Liver (tissue), 10 donors: ENCODE measurements at places on chromosomes 12 and 14.

GRCh38 chr14:71230897-71231296 lies 323.6 kb downstream of the PCNX1 start:
- no peak for DNase-seq

DNA sequence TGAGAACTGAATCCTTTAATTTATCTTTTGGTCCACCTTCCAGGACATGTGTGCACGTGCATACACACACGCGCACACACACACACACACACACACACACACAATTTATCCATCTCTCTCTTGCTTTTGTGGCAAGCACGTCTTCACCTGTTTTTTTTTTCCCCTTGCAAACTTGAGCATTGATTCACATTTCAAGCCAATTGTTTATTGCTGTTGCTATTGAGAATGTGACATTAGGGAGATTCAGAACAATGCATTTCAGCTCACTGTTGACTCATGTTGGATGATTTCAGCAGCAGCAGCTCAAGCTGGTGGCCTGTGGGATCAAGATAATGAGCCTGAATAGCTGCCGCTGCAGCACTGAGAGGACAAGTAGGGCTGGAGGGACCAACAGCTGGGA lies 128.9 kb downstream of the SNAPC1 start:
- DNase-seq = no peak

DNA sequence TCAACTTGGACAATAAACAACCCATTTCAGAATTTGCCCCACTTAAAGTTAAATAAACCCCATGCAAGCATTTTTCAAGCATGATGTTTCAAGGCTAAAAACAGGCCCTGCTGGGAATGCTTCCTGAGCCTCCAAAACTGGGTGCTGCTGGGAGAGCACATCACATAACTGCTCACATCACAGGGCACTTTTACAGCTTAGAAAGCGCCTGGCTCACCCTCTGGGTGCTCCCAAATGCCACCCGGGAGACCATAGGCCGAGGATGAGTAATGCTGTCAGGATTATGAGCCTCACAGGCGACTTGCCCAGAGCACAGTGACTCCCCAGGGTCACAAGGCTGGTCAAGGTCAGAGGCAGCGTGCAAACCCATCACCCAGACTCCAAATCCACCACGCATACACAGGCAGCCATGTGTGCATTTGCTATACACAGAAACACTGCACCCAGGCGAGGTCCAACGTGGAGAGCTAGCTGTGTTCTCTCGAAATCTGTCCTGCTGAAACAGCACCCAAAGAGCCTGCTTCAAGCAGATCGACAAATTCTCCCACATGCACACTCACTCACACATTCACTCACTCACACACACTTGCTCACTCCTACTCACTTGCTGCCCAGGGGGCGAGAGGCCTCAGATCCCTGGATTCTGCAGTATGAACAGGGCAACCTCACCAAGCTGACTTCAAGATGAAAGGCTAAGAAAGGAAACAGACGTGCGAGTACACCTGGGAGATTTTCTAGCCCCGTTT lies 58.7 kb downstream of the ITPK1 start:
- DNase-seq = no peak

DNA sequence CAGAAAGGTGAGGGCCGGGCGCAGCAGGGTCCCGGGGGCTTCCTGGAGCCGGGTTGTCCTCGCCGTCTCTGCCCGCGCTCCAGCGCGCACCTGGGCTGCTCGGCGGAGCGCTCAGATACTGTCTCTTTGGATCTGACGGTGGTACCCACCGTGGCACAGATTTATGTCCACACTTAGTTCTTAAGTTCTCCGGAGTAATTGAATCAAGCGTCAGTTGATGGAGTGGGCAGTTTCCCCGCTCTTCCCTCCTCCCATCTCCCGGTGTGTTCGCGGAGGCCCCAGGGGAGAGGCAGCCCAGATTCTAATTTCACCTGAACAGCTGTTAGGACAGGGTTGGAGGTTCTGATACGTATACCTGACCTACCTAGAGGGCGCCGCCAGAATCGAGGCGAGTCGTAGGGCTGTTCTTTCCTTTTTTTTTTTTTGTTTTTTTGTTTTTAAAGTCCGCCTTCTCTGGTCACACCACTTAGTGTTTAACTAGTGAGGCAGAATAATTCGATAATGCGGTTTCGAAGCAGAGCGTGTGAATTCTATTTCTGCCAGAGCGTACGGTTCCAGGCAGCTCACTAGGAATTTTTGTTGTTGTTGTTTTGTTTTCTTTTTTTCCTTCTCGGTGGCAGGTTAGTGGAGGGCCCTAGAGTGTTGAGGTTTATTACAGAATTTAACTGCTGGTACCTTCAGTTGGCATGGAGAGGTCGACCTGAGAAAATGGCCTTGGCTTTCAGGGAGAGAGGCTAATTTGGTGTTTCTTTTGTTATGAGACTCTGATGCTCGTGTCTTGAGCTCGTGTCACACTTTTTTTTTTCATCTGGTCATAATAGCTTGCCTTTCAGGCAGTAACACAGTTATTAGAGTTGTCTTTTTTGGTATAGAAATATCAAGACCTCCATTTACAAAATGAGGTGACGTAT lies 22.3 kb upstream of the GNS start:
- no peak for DNase-seq

GRCh38 chr12:93638095-93638494 lies 39.1 kb upstream of the CRADD start:
- DNase-seq = no peak

DNA sequence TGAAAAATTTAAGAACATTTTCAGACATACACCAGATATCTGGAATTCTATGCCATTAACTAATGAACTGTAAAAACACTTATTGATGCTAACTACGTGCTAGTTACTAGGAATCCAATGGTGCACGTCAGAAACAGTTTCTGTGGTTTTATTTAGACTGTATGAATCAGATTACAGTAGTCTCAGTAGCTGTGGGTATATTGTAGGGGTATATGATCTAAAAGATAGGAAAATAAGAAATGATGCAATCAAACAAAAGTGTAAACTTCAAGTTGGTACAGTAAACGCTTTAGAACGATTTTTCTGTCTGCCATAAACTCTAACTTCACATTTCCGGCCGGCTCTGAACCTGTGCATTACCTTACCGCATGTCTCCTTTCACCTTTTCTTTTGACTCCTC lies 2.3 kb downstream of the ABCC9 start:
- no peak for DNase-seq

DNA sequence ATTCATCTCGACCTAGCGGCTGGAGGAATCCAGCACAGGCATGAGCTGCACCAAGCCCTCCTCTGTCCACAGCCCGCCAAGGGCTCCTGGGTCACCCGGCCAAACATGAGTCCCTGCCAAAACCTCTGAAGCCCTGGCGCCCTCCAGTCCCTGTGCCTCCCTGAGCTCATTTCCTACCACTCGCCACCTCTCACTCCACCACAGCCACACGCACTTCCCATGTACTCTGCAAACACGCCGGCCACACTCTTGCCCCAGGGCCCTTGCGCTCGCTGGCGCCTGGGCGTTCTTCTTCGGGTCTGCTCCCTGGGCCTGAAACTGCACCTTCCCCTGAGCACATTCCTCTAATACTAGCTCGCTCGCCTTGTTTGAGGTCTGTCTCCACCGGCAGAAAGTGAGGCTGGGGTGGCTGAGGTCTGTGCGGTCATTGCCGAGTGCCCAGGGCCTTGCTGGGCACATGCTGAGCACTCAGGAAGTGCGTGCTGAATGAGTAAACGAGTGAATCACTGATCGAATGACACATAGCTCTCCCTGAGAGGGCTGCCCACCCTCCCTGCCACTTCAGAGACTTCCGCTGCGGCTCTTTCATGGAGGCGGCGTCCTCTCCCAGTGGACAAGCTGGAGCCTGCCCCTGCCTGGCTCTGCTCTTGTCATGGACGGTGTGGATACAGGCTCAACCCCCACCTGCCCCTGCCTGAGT lies 33.7 kb upstream of the DLK1 start:
- DNase-seq = no peak

GRCh38 chr12:43580601-43581000 lies 28.6 kb upstream of the ADAMTS20 start:
- DNase-seq = no peak

DNA sequence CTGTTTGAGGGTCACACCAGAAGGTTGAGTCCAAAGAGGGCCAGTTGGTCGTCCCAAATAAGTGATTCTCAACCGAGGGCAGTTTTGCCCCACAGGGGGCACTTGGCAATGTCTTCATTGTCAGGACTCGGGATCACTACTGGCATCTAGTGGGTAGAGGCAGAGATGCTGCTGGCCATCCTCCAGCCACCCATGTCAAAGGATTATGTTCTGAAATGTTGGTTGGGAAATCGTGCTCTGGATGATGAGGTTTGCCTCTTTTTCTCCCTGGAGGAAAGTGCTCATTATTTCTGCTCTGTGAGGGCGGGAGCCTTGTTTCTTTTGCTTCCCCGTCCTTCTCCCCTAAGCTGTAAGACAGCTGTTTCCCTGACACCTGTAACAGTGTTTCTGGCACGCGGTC lies 3.6 kb downstream of the ZNF839 start:
- no peak for DNase-seq

- DNase-seq = no peak
These were observed 114.8 kb upstream of the RFLNA start for GRCh38 chr12:124179936-124180607.

DNA sequence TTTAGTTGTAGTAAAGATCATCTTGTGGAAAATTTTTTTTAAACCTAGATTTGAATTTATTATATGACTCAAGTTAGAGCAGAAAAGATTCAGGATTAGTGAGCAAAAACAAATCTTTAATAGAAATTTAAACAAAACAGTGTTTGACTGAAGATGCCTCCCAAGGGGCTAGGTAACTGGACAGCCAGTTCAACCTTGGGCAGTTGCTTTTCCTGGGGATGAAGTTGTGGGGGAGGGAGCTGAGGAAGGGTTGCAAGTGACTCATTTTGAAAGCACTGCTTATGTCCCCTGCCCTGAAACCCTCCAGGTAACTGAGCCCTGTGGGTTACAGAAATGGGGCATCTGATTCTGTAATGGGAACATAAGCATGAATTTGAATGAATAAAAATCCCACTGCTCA lies 13.1 kb downstream of the CFAP54 start:
- no peak for DNase-seq

DNA sequence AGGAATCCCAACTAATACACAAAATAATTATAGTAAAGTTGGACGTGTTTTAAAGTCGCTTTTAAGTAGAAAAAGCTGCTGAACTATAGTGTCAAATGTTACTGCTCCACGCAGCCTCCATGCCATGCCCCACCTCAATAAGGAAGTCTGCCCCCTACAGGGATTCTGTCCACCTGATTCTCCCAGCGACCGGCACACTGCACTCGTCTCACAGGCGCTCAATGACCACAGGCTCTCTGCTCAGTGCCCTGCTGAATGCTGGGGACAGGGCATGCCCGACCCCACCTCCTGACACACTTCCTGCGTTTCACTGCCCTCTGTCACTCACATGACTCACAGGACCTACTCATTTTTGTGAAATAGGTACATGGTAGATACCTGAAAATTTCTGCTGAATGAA lies 48.9 kb downstream of the BDKRB1 start:
- DNase-seq = no peak

- no peak for DNase-seq
These were observed 49.4 kb upstream of the RERG start for GRCh38 chr12:15270591-15270990.

DNA sequence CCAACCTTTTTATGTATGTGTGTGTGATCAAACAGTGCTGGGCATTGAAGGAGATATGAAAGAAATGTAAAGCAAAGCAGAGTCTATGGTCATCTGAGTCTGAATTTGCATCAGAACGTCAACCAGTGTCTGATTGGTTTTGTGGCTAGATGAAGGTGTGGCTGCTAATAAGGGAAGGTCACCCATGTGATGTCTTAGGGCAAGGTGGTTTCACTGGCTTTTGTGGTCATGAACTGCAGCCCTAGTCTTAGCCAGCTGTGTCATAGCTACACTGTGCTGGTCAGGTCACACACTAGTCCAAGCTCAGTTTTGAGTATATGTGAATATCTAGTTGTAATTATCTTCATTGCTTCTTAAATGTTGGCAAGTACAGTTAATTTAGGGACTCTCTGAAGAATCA lies 105.8 kb downstream of the TGFB3 start:
- DNase-seq = no peak

DNA sequence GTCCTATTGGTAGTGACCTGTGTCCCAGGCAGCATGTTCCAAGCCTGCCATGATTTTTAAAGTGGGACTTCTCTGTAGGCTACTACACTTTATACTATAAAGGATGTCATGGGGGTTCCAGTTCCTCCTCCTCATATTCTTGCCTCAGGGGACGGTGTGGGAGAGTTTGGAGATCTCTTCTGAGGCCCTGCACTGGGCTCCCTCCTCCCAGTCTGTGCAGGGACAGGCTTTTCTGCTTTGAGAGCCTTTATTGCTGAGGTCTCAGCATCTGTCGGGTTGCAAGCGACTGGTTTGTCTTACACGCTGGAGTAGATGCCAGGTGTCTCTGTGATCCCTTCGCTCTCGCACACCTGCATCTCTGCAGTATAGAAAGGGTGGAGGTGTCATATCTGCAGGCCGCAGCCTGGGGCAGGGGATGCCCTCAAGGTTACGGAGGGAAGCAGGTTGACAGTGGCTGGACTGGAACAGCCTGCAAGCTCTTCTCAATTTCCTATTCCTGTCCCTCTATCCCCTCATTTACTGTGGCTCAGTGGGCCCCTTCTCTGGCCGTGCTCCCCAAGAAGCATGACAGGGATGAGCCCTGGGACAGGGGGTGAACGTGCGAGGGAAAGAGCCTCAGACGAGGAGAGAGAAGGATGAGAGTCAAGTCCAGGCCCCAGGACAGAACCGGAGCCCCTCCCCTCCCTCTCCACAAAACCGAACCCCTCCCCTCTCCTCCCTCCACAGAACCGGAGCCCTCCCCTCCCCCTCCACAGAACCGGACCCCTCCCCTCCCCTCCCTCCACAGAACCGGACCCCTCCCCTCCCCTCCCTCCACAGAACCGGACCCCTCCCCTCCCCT lies 51.3 kb downstream of the SLC6A12 start:
- no peak for DNase-seq

GRCh38 chr12:132084621-132085290 lies 59.4 kb downstream of the DDX51 start:
- DNase-seq = peak; percentile 79

DNA sequence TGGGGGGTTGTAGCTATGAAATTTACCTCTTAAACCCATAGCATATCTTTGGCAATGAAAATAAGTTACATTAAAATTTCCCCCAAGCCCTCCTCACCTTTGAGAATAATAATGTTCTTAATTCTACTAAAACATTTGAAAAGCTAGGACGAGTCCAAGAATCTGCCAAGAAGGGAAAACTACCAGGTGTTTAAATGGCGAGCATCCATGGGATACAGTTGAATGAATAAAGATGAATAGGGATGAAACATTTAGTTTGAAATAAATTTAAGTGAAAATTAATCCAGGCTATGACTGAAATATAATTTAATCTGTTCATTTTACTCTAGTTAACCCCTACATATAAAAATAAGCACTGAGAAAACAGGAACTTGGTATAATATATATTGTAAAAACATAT lies 536.7 kb downstream of the FLRT2 start:
- no peak for DNase-seq
